Naive thymus-derived CD4-positive, alpha-beta T cell (primary cell): ENCODE measurements at places on chromosomes 13 and 19. TPM values are rescaled to one million over a fixed set of nuclear protein-coding genes. Genes with fewer than 3 reads are reported as not detected.
A peak's percentile ranks its signal among the peaks of the same experiment; 100 is the strongest.

GRCh38 chr13:112986946-112987681, 18.1 kb downstream of the MCF2L start:
- no peak overlapping the region for H3K4me3 ChIP-seq
- no peaks in the 10 kb centered on the region for H3K36me3 ChIP-seq
- no peaks in the 10 kb centered on the region for H3K4me1 ChIP-seq
- no peak overlapping the region for H3K27ac ChIP-seq

GRCh38 chr13:104798486-104798885, 1732.3 kb upstream of the SLC10A2 start:
- no peaks in the 10 kb centered on the region for H3K27me3 ChIP-seq
- DNase-seq = no peak
- no peaks in the 10 kb centered on the region for H3K36me3 ChIP-seq
- H3K4me3 ChIP-seq = no peak overlapping the region
- no peaks in the 10 kb centered on the region for H3K4me1 ChIP-seq

- H3K27ac ChIP-seq = no peak overlapping the region
- H3K36me3 ChIP-seq = no peaks in the 10 kb centered on the region
- no peaks in the 10 kb centered on the region for H3K4me1 ChIP-seq
- H3K27me3 ChIP-seq = no peaks in the 10 kb centered on the region
Observed at GRCh38 chr19:46181388-46181779, 33.3 kb downstream of the IGFL2 start.

DNA sequence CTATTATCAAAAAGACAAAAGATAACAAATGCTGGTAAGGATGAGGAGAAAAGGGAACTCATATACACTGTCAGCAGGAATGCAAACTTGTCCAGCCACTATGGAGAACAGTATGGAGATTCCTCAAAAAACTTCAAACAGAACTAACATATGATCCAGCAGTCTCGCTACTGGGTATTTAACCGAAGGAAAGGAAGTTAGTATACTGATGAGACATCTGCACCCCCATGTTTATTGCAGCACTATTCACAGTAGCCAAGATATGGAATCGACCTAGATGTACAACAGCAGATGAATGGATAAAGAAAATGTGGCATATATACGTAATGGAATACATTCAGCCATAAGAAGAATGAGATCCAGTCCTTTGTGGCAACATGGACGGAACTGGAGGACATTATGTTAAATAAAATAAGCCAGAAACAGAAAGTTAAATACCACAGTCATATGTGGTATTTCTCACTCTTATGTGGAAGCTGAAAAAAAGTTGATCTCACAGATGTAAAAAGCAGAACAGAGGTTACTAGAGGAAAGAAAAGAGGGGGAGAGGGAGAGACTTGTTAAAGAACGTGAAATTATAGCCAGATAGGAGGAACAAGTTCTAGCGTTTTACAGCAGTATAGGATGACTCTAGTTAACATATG, 83.2 kb downstream of the RUBCNL start:
- no peak for DNase-seq
- no peaks in the 10 kb centered on the region for H3K27me3 ChIP-seq
- H3K36me3 ChIP-seq = no peaks in the 10 kb centered on the region
- peaks cover 5% of the 10 kb centered on the region for H3K4me1 ChIP-seq

DNA sequence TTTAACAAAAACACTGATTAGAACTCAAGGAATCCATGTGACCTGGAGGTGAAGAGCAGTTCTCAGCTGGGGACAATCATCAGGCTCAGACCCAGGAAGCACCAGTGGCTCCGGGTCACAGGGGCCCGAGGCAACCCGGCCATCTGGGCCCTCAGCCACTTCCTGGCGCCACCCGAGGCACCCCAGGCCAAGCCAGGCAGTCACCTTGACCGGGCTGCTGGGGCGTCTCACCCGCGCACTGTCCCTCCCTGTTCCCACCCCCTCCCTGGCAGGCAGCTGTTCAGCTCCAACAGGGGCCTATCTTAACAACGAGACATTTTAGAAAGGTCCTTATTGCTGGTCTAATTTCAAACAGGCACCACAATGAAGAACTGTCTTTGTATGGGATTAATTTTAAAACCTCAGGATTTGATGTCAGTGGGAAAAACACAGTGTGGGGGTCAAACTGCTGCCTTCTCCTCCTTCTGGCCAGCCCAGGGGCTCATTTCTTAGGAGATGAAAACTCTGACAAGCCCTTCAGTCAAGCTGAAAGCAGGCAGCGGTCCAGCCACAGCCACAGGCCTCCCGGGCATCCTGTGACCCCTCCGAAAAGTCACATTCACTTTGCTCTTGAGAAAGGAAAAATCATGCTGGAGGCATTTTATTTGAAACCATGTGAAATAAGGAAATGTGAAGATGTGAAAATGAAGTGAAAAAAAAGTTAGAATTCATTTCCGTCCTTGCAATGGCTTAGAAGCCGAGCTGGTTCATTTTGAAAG, 83.3 kb downstream of the KCTD15 start:
- H3K4me1 ChIP-seq = no peaks in the 10 kb centered on the region
- H3K4me3 ChIP-seq = no peak overlapping the region
- H3K36me3 ChIP-seq = no peaks in the 10 kb centered on the region
- no peak overlapping the region for H3K27ac ChIP-seq
- H3K27me3 ChIP-seq = no peaks in the 10 kb centered on the region

- H3K4me1 ChIP-seq = no peaks in the 10 kb centered on the region
- H3K4me3 ChIP-seq = no peak overlapping the region
- no peaks in the 10 kb centered on the region for H3K36me3 ChIP-seq
- H3K27ac ChIP-seq = no peak overlapping the region
Observed at GRCh38 chr19:48102870-48103751, 7.5 kb downstream of the PLA2G4C start.

DNA sequence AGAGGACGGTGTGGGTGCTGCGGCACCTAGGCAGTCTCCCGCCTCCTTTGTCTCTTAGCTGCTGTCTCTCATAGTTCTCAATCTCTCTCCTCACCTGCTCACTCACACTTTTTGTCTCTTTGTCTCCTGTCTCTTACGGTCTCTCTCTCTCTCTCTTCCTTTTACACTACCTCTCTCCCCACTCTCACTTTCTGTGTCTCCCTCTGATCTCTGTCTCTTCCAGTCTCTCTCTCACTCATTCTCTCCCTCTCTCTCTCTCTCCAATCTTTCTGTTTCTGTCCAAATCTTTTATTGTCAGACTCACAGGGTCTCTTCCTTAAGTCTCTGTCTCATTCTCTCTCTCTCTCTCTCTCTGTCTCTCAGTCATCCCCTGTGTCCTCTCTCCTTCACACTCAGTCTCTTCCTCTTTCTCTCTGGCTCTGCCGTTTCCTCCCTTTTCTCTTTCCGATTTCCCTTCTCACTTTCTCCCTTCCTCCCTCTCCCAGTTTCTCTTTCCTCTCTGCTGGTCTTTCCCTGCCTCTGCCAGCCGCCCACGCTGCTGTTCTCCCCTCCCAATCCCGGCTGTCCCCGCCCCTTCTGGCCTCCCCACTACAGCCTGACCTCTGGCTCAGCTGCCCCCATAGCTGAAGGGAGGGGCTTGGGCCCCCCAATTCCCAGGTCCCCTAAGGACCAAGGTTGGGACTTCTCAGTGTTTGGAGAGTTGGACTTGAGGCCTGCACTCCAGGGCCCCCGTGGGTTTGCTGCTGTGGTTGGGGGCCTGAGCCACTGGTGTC, at the start of gene PLEKHA4:
Gene PLEKHA4 (minus strand): TSS at position 504 of the 773 bp plus-strand sequence. CDS start 997 bp downstream, outside the sequence.
- DNase-seq = no peak
- H3K27ac ChIP-seq = no peak within 1 kb of the TSS
- H3K4me3 ChIP-seq = no peak within 1 kb of the TSS
- no peaks in the 10 kb centered on the region for H3K36me3 ChIP-seq
- H3K4me1 ChIP-seq = peaks cover 3% of the 10 kb centered on the region

- peak; percentile 41 for DNase-seq
- H3K27ac ChIP-seq = no peak overlapping the region
- H3K4me1 ChIP-seq = peaks cover 20% of the 10 kb centered on the region
- H3K4me3 ChIP-seq = no peak overlapping the region
Observed at GRCh38 chr19:4014541-4015491, 7.3 kb downstream of the PIAS4 start.

DNA sequence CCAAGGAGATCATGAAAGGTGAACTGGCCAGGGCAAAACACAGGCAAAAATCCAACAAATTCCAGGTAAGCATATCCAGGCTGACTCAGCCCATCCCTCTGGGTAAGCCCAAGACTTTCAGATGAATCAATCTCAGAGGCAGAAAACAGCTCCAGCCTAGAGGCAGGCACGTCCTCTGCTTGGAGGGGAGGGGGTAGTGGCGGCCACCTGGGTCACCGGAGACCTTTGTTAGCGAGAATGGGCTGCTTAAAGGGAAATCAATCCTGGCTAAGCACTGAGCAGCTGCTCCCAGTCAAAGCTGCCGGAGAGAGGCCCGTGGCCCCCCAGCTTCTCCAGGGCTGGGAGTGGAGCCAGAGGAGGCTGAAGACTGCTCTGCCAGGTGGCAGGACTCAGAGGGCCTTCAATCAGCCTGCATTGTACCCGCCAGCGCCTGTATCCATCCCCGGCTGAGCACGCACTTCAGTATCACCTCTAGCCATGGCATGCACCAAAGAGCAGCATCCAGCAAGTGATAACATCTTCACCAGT, 48.2 kb downstream of the PIN1 start:
- H3K4me1 ChIP-seq = no peaks in the 10 kb centered on the region
- no peaks in the 10 kb centered on the region for H3K27me3 ChIP-seq
- H3K27ac ChIP-seq = no peak overlapping the region
- H3K36me3 ChIP-seq = no peaks in the 10 kb centered on the region
- DNase-seq = no peak

DNA sequence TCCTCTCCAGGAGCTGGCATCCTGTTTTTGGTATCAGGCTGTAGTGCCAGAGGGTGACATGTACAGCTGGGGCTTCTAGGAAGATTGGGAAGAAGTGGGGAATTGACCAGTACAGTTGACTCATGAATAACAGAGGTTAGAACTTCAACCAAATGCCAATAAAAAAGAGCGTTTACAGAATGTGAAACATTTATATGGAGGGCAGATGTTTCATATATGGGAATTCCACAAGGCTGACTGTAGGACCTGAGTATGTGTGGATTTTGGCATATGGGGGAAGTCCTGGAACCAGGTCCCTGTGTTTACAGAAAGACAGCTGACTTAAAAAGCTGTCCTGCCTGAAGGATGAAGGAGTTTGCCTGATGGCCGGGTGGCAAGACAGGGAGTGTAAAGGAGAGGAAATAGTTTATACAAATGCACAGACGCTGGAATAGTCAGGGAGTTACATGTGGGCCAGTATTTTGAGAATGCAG, 5.2 kb downstream of the CHAMP1 start:
- no peaks in the 10 kb centered on the region for H3K27me3 ChIP-seq
- DNase-seq = no peak
- H3K4me1 ChIP-seq = peaks cover 9% of the 10 kb centered on the region
- H3K36me3 ChIP-seq = no peaks in the 10 kb centered on the region
- H3K27ac ChIP-seq = no peak overlapping the region

GRCh38 chr13:32195713-32196112, 119.5 kb downstream of the ZAR1L start:
- no peaks in the 10 kb centered on the region for H3K4me1 ChIP-seq
- no peak for DNase-seq
- no peak overlapping the region for H3K27ac ChIP-seq
- H3K4me3 ChIP-seq = no peak overlapping the region
- H3K27me3 ChIP-seq = no peaks in the 10 kb centered on the region
- H3K36me3 ChIP-seq = no peaks in the 10 kb centered on the region

DNA sequence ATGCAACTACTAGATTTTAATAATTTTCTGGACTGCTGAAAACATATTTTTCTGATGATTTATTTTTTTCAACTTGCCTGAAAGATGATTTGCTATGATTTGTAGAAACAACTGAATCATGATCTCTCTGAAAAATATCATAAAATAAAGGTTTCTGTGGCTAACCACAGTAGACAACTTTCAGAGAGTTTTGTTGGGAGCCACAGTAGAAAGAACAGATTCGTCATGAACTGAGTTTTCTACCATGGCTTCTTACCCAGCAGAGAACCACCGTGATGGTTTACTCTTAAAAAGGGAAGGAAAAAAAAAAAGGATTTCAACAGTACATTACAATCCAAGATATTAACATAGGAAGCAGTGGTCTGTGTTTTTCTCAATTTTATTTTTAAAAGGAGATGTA, 18.0 kb downstream of the ZAR1L start:
- H3K4me3 ChIP-seq = no peak overlapping the region
- no peaks in the 10 kb centered on the region for H3K4me1 ChIP-seq
- no peaks in the 10 kb centered on the region for H3K27me3 ChIP-seq
- H3K27ac ChIP-seq = no peak overlapping the region
- DNase-seq = no peak

DNA sequence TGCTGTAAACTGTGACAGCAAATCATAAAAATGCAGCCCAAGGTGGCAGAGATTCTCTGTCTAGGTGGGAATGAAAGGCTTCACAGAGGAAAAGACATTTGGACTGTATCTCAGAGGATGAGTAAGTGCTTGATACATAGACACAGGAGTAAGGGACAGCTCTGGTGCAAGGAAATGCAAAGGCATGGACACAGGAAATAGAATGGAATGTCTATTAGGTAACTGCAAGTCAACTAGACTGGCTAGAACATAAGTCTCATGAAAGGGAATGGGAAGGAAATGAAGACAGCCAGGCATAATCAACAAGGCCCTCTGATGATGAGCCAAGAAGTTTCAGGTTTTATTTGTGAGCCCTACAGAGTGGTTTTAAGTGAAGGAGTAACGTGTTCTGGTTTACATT, 321.7 kb downstream of the SUCLA2 start:
- H3K4me3 ChIP-seq = no peak overlapping the region
- H3K27ac ChIP-seq = no peak overlapping the region
- no peaks in the 10 kb centered on the region for H3K27me3 ChIP-seq
- no peaks in the 10 kb centered on the region for H3K4me1 ChIP-seq

DNA sequence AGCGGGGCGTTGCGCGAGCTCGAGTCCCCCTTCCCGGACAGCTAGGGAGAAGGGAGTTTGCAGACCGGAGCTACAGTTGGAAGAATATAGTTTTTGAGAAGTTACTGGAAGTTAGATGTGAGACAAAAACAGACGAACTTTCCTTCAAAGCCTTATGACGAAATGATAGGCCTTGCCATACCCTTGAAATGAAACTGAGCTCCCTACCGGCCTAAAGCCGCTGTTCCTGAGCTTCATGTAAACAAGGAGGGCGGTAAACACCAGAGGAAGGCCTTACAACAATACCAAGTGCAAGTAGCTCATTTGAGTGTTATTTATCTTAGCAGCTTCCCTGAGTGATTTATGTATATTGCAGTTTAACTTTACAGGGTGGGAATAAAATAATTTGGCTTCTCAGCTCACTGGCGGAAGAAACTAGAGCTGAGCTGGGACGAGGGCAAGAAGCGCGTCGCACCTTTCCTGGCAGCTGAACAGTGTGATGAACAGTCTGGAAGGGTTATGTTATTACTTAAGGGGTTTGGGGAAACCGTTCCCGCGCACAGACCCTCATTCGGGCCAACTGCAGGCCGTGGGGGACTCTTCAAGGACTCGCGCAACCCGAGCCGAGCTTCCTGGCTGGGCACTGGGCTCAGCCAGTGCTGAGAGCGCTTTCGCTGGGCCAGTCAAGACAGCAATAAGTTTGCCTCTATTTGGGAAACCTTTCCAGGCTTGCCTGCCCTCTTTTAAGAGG, 111.2 kb downstream of the KCNRG start:
- peaks cover 48% of the 10 kb centered on the region for H3K4me1 ChIP-seq
- peaks cover 32% of the 10 kb centered on the region for H3K27me3 ChIP-seq
- no peaks in the 10 kb centered on the region for H3K36me3 ChIP-seq
- H3K27ac ChIP-seq = peak overlapping the region; percentile 95
- H3K4me3 ChIP-seq = peak overlapping the region; percentile 81
- no peak for DNase-seq

NLRP5 gene
- polyA plus RNA-seq = not detected

ZNF470 gene
- polyA plus RNA-seq = 3.5 TPM

ZNF284 gene
- 0.54 TPM for polyA plus RNA-seq

HSH2D gene
- polyA plus RNA-seq = 17.8 TPM

DOCK9 gene
- polyA plus RNA-seq = 40.2 TPM

MICU2 gene
- polyA plus RNA-seq = 30.6 TPM

PRTN3 gene
- polyA plus RNA-seq = not detected

CGB2 gene
- polyA plus RNA-seq = not detected

FSD1 gene
- polyA plus RNA-seq = 0.95 TPM

CA11 gene
- polyA plus RNA-seq = 6.3 TPM
